ENCODE measurements at places on chromosomes 2 and 18.

GRCh38 chr2:120920454-120921148, 184.9 kb downstream of the GLI2 start:
- no peak for DNase-seq

- DNase-seq = no peak
Measured at GRCh38 chr2:201402651-201403562, 45.8 kb upstream of the FLACC1 start.

- no peak for DNase-seq
Measured at GRCh38 chr2:37802211-37802752, 122.8 kb upstream of the RMDN2 start.

DNA sequence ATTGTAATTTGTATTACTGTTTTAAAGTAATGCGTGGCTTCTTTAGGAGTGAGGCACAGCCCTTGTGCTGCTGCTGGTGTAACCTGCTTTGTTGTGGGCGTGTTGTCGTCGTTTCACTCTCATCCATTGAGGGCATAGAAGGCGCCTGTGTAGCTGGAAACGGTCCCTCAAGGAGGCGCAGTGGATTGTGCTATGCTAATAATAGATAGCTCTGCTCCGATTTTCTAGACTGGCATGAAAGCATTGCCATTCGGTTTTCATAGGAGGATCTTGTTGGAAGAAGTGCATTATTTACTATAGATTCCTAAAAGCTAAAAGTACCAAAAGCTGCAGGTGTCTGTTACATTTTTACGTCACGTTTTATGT, 17.9 kb downstream of the RAB12 start:
- DNase-seq = no peak

DNA sequence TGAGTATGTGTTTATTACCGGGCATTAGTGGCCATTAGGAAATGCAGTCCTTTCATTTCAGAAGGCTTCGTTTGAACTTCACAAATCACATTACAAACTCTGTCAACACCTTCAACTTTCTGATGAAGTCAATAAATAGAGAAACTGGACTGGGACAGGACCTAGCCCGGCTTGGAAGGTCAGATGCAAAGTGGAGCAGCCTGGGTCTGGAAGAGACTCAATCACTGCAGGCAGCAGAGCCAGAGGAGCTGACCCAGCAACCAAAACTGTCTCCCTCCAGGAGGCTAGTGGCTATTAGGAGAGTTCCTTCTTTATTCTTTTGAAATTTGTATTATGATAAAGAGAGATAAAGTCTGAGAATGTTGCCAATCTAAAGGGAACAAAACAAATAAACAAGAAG, 167.2 kb upstream of the SPOPL start:
- no peak for DNase-seq
